T-helper 17 cell (primary cell): ENCODE measurements at places on chromosomes 11 and 22.

DNA sequence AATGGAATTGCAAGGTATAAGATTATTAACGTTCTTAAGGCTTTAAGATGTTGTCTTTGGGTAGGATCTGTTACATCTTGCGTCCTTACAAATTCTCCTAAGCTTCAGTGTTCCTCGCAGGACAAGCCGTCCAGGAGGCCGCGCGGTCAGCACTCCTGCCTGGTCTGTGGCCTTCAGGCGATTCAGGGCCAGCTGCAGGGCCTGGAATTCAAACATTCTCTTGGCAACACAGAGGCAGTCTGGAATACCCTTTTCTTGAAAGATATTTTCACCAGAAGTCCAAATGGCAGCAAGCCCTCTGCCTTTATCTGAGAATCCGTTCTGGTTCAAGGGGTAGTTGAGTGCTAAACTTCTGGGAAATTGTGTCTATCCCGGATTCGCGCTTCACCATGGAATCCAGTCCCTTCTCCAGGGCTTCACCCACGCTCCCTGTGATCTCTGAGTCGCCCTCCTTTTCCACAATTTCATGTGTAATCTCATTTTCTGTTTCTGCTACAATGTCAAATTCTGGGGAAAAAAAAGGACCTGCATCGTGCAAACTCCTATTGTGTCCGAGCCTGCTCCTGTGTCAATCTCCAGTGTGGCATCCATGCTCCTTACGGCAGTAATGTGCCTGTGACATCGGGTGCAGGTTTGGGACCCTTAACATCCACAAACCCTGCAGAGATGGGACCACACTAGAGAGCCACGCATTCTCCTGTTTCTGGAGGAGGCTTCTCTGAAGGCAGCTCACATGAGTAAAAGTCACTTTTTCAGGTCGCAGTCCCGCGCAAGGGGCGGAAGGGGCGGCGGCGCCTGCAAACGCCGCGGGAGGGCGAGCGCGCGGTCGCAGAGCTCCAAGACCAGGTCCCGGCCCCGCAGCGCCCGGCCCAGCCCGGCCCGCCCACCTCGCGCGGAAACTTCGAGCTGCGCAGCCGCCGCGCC lies 25.4 kb upstream of the SORL1 start:
- no peak for DNase-seq

- no peak for DNase-seq
These were observed 116.6 kb downstream of the PLEKHA7 start for GRCh38 chr11:16897470-16898061.

- DNase-seq = no peak
These were observed 470 bp downstream of the C11orf98 start for GRCh38 chr11:62664405-62665074.

DNA sequence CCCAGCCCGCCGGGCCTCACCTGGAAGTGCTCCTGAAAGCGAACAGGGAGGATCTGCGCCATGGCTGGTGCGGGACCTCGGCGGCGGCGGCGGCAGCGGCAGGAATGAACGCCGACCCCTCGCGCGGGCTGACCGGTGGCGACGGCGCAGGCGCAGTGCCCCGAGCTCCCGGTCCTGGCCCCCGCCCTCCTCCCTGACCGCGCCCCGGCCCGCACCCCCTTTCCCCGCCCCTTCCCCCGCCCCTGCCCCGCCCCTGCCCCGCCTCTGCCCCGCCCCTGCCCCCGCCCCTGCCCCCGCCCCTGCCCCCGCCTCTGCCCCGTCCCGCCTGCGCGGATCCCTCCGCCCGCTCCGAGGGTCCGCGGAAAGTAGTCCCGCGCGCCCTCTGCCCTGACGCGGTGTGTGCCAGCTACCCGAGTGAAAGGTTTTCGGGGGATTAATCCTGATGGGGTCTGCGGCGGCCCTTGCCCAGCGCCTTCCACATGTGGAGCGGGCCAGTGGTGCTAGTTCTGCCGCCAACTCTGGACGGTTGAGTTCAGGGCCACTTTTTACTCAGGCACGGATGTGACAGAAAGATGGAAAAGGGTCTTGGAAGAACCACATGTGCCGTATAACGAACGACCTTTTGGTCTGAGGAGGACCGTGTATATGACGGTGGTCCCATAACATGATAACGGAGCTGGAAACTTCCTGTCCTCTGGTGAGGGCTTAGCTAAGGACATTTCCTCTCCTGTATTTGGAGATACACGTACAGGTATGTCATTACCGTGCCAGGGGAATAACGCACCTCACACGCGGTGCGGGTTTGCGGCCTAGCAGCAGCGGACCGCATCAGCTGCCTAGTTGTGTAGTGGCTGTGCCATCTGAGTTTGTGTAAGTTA lies at the start of gene CLTCL1:
CLTCL1 (minus strand) TSS at position 140 of the 878 bp plus-strand sequence; CDS start at position 62, 78 bp downstream.
- peak; percentile 72 for DNase-seq

DNA sequence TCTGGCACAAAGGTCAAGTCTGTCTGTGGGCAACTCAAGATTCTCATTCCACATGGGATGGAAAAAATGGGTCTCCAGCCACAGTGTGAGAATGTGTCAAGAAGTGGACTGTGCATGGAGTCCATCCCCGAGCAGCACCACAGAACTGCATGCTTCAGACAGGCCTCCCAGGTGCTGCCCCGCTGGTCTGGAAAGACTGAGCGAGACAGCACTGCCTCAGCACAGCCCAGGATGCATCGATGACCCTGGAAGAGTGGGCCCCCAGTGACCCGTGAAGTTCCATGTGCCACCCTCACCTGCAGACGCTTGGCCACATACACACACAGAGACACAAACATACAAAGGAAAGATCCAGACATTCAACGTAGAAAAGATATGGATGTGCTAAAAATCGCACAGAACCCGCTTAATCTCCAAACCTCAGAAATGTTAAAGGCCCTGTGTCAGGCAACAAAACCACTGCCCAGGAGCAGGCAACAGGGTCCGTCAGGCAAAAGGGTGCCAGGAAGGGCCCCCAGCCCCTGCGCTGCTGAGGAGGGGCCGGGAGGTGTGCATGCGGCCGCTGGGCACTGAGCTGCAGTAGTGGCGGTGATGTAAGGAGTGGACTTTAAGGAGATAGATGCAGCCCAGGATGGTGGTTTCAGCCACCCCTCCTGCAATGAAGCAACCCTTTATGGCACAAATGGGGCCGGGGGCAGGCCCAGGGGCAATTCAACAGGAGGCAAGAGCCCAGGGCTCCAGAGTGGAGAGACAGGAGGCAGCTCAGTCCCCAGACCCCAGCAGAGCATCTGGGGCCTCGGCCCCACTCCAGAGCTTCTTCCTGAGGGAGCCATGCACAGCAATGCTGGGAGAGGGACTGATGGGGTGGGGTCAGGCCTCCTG lies 84.7 kb downstream of the DGCR2 start:
- no peak for DNase-seq

- peak; percentile 50 for DNase-seq
These were observed 2.6 kb upstream of the SUN2 start for GRCh38 chr22:38758276-38758945.

GRCh38 chr11:124899383-124900145 lies 1.9 kb upstream of the ROBO4 start:
- no peak for DNase-seq
